ENCODE measurements at places on chromosomes 1 and 21. TPM values are rescaled to one million over a fixed set of nuclear protein-coding genes. Genes with fewer than 3 reads are reported as not detected.
A peak's percentile ranks its signal among the peaks of the same experiment; 100 is the strongest.

PCP4 gene
- total RNA-seq: 4.1 TPM

- H3K4me3 ChIP-seq: peak overlapping the region; percentile 65
- peak overlapping the region; percentile 72 for H3K27ac ChIP-seq
- H3K4me1 ChIP-seq: no peaks in the 10 kb centered on the region
- H3K27me3 ChIP-seq: no peaks in the 10 kb centered on the region
These were observed 546 bp downstream of the DONSON start for GRCh38 chr21:33587792-33588484.

GRCh38 chr1:178544531-178544930 is 31.6 kb downstream of the TEX35 start:
- no peaks in the 10 kb centered on the region for H3K27me3 ChIP-seq
- H3K4me3 ChIP-seq: no peak overlapping the region
- no peak overlapping the region for H3K27ac ChIP-seq
- no peaks in the 10 kb centered on the region for H3K36me3 ChIP-seq

GRCh38 chr21:29232530-29233255 is 66.0 kb upstream of the BACH1 start:
- H3K4me1 ChIP-seq: no peaks in the 10 kb centered on the region
- no peak for DNase-seq
- no peak overlapping the region for H3K4me3 ChIP-seq
- H3K36me3 ChIP-seq: no peaks in the 10 kb centered on the region

DNA sequence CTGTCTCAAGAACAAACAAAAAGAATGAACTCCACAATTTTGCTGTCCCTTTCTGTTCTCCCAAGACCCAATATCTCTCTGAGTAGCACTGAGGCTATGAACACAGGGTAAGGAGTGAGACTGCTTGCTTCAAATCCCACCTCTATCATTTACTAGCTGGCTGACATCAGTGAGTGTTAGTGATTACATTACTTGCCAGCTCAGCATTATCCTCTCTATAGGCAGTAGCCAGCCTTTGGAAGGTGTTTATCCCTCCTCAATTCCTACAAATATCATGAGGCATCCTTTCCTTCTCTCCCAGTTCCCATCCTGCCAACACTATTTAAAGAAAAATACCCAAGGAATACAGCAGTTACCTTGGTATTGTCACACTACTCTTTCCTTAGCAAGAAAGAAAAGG is 3.0 kb downstream of the PIK3C2B start:
- H3K4me1 ChIP-seq: peaks cover 10% of the 10 kb centered on the region
- no peaks in the 10 kb centered on the region for H3K27me3 ChIP-seq
- no peak overlapping the region for H3K4me3 ChIP-seq
- no peaks in the 10 kb centered on the region for H3K36me3 ChIP-seq

DNA sequence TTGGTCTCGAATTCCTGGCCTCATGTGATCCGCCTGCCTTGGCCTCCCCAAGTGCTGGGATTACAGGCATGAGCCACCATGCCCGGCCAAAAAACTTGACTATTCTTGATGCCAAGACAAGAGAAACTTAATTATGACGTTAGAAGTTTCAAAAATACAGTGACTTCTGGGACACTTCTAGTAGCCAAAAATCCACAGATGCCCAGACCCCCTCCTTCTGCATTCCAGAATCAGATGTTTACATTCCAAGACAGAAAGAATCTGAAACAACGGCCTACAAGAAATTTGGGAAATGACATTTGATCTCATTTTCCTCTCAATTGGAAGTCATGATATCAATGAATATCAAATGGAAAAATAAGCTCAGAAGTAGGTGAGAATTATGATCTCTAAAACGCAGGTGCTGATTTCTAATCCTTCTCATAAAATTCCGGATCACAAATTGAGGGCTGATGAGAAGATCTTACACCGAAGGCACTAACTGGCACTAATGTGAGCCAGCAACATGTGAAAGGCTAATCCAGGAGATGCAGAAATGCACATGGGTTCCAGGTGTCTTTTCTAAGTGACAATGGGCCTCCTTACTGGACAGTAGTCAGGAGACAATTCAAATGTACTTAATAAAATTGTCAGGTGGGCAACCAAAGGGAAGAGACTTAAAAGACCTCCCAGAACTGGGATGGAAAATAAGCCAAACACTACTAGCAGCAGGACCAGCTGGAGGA is 5.5 kb downstream of the RAB29 start:
- H3K27ac ChIP-seq: no peak overlapping the region
- no peaks in the 10 kb centered on the region for H3K36me3 ChIP-seq
- H3K27me3 ChIP-seq: no peaks in the 10 kb centered on the region
- H3K4me3 ChIP-seq: no peak overlapping the region

DNA sequence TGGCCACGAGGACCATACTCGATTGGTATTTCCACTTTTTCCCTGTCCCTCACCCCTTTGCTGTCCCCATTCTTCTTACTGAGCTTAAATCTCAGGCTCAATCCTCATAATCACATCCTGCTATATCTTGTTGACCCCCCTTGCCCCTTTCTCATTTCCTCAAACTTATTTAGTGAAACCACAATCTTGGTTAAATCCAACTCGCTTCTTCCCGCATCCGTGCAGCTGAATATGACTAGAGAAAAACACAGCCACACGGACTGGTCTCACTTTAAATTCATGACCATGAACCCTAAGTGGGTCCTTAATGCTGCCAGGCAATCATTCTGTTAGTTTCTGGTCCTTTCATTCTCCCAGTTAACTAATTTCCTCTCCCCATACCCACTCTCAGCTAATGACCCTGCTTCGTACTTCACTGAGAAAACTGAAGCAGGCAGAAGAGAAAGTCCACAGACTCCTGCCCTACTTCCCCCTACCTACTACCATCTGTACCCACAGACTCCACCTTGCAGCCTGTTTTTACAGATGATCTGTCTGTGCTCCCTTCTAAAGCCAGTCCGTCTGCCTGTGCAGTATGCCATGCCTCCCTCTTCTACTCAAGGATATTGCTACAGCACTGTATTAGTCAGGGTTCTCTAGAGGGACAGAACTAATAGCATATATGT is 96.8 kb upstream of the LMO4 start:
- no peaks in the 10 kb centered on the region for H3K27me3 ChIP-seq
- H3K4me3 ChIP-seq: no peak overlapping the region
- H3K4me1 ChIP-seq: no peaks in the 10 kb centered on the region
- no peaks in the 10 kb centered on the region for H3K36me3 ChIP-seq

SERTAD4 gene
- total RNA-seq: 1.8 TPM

GRCh38 chr1:177170756-177171535 is at the start of gene BRINP2:
TSS of gene BRINP2 (plus strand) at chr1:177170958. CDS start at chr1:177229877, 58,919 bp downstream.
- H3K4me1 ChIP-seq: no peaks in the 10 kb centered on the region
- DNase-seq: no peak
- H3K4me3 ChIP-seq: peak within 1 kb of the TSS; percentile 2
- no peaks in the 10 kb centered on the region for H3K36me3 ChIP-seq

C1orf94 gene
- not detected for total RNA-seq

- no peaks in the 10 kb centered on the region for H3K36me3 ChIP-seq
- no peak for DNase-seq
- H3K27ac ChIP-seq: no peak overlapping the region
- H3K27me3 ChIP-seq: no peaks in the 10 kb centered on the region
- no peak overlapping the region for H3K4me3 ChIP-seq
These were observed 15.5 kb upstream of the POGZ start for GRCh38 chr1:151474745-151475144.

CIART gene
- 4.6 TPM for total RNA-seq

DNA sequence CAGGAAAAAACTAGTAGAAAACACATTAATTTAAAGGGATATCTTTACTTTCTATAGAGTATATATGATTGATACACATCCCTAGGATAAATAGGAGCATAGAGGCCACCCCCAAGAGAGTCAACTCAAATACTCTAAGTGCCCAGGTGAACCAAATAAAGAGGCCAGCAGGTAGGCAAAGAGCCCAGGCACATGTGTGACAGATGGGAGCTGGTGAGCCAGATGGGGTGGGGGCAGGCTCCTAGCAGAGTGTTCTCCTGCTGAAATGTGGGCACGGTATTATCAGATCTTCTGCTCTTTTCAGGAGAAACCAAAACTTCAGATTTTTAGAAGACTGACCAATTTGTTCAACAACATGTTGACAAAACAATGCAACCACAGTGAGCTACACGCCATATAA is 333.4 kb upstream of the PKN2 start:
- H3K36me3 ChIP-seq: no peaks in the 10 kb centered on the region
- H3K27ac ChIP-seq: no peak overlapping the region

A3GALT2 gene
- total RNA-seq: not detected

DNA sequence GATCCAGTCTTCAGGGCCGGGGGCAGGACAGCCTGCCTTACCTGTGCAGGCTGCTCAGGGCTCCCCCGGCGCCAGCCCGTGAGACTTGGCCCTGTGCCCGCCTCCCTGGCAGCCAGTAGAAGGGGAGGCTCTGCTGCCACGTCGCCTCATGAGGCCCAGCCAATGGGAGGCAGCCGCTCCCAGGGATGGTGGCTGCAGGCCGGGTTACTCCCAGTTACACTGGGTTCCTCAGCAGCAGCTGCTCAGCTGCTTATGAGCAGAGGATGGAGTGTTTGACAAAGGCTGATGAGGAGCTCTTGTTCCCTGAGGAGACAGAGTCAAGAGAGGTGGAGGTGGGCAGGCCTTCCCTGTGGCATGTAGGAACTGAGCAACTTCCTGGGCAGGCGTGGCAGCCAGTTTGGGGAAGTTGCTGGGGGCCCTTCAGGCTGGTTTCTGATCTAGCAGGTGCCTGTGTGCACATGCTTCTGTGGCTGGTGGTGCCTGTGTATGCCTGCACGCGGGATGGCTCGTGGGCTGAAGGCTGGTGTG is 5.5 kb downstream of the MFSD2A start:
- H3K27ac ChIP-seq: no peak overlapping the region
- H3K4me3 ChIP-seq: no peak overlapping the region
- peaks cover 2% of the 10 kb centered on the region for H3K4me1 ChIP-seq
- no peaks in the 10 kb centered on the region for H3K36me3 ChIP-seq
- DNase-seq: peak; percentile 33

All from ovary (tissue), 10 donors.